IMR-90 (cell line): ENCODE measurements at places on chromosomes 1 and 21. TPM values are rescaled to one million over a fixed set of nuclear protein-coding genes. Genes with fewer than 3 reads are reported as not detected.

- peaks cover 32% of the 10 kb centered on the region for H3K4me1 ChIP-seq
- no peak overlapping the region for H3K4me3 ChIP-seq
- no peak for DNase-seq
- H3K36me3 ChIP-seq = peaks cover 10% of the 10 kb centered on the region; the same call in 1 of the 2 replicates
- H3K27ac ChIP-seq = no peak overlapping the region
- H3K27me3 ChIP-seq = no peaks in the 10 kb centered on the region
Observed at GRCh38 chr1:33165209-33165608, 16.6 kb downstream of the TRIM62 start.

The OR2L13 gene
- not detected in 2 replicates for total RNA-seq

GRCh38 chr1:56060906-56061305 is 518.5 kb downstream of the PLPP3 start:
- no peaks in the 10 kb centered on the region for H3K27me3 ChIP-seq
- no peaks in the 10 kb centered on the region for H3K36me3 ChIP-seq
- H3K4me1 ChIP-seq = peaks cover 7% of the 10 kb centered on the region
- peak overlapping the region; percentile 57; the same call in 1 of the 2 replicates for H3K27ac ChIP-seq

GRCh38 chr1:213414911-213415310 is 363.9 kb downstream of the RPS6KC1 start:
- no peaks in the 10 kb centered on the region for H3K4me1 ChIP-seq
- H3K4me3 ChIP-seq = no peak overlapping the region
- no peaks in the 10 kb centered on the region for H3K27me3 ChIP-seq
- no peak for DNase-seq
- no peaks in the 10 kb centered on the region for H3K36me3 ChIP-seq
- no peak overlapping the region for H3K27ac ChIP-seq

DNA sequence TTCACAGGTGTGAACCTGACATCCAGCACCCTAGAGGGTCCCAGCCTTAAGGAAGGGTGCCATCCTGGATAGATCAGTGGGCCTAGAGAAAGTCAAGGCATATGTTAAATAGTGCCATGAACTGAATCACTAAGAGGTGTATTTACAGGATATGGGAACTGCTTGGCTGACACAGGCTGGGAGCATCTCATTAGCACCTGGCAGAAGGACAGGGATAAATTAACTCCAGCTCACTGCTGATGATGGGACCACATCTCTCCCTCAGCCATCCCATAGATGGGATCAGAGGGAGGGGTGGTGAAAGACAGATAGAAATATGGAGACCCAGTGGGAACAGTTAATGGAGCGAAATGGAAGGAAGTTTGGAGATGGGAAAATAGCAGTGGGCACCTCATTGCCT is 122.0 kb downstream of the IGSF21 start:
- H3K27me3 ChIP-seq = no peaks in the 10 kb centered on the region
- H3K4me1 ChIP-seq = no peaks in the 10 kb centered on the region
- no peak for DNase-seq
- no peaks in the 10 kb centered on the region for H3K36me3 ChIP-seq
- H3K4me3 ChIP-seq = no peak overlapping the region
- H3K27ac ChIP-seq = no peak overlapping the region

DNA sequence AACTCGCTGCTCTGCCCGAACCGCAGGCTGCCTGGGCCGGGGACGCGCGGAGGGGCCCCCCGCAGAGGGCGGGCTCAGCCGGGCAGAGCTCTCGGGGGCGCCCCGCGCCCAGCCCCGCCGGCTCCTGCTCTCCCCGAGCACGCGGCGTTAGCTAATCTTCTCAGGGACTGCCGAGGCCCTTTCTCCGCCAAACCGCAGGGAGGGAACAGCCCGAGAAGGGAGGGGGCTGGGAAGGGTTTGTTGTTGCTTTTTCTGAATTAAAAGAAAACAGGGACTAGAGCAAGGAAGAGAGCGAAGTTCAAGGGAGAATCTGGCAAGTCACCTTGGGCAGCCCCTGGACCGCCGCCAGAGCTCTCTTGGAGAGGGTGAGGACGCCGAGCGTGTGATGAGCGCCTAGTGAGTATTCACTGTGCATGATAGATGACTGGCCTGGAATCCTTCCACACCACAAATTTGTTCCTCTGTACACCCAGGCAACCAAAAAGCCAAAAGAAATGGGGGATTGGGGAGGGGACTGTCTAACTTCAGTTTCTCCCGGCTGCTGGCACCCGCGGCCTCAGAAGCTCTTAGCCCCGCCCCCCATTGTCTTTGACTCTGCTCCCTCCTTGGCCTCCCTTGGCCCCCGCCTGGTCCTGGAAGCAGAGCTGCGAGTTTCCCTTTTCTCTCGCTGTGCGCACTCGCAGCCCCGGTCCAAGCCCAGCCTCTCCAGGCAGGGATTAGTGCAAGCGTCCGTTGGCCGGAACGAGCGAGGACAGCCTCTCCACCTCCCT is 19.7 kb upstream of the LMX1A start:
- H3K27me3 ChIP-seq = peaks cover 18% of the 10 kb centered on the region
- no peaks in the 10 kb centered on the region for H3K36me3 ChIP-seq
- H3K27ac ChIP-seq = no peak overlapping the region
- no peaks in the 10 kb centered on the region for H3K4me1 ChIP-seq
- DNase-seq = peak; percentile 20

The HTR1D gene
- under 0.01 and 0.18 TPM in 2 replicates for total RNA-seq

- H3K4me1 ChIP-seq = no peaks in the 10 kb centered on the region
- no peaks in the 10 kb centered on the region for H3K36me3 ChIP-seq
- H3K4me3 ChIP-seq = no peak overlapping the region
Observed at GRCh38 chr1:79295967-79296366, 289.4 kb upstream of the ADGRL4 start.

DNA sequence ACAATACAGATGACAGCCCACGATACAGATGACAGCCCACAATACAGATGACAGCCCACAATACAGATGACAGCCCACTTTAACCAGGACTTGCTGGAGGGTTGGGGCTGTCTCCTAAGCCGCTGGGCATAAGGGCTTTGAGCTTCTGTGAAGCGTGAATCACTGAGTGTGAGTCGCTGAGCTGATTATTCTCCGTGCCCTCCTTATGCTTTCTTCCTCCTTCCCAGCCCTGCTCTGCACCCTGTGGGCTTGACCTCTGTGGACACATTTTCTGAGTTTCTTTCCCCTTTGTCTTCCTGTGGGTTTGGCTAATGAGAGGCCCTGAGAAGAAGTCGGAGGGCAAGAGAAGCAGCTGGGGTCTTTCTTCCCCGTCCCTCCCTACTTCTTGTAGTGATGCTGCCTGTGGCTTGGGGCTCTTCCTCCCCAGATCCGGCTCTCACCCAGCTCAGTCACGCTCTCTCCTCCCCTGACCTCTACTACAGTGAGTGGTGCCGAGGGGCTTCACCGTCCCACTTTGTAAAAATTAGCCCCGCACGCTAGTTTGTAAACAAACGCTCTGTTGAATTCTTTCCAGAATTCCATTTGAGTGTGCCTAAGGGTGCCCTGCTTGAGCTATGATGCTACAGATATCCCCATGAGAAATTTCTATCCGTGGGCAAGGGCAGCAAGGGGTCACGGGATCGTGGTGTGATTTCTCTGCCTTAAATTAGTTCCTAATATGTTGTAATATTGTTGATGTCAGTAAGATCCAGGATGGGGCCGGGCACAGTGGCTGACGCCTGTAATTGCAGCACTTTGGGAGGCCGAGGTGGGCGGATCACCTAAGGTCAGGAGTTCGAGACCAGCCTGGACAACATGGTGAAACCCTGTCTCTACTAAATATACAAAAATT is 46.4 kb upstream of the SOD1 start:
- H3K27me3 ChIP-seq = peaks cover 7% of the 10 kb centered on the region; the same call in 1 of the 2 replicates
- no peaks in the 10 kb centered on the region for H3K36me3 ChIP-seq
- H3K4me3 ChIP-seq = no peak overlapping the region
- peak; percentile 15 for DNase-seq

The LCE3E gene
- not detected in 2 replicates for total RNA-seq

GRCh38 chr1:76892675-76893074 is 25.4 kb downstream of the ST6GALNAC5 start:
- H3K4me1 ChIP-seq = no peaks in the 10 kb centered on the region
- no peak overlapping the region for H3K27ac ChIP-seq
- H3K36me3 ChIP-seq = no peaks in the 10 kb centered on the region

The DMRTA2 gene
- not detected in 2 replicates for total RNA-seq

DNA sequence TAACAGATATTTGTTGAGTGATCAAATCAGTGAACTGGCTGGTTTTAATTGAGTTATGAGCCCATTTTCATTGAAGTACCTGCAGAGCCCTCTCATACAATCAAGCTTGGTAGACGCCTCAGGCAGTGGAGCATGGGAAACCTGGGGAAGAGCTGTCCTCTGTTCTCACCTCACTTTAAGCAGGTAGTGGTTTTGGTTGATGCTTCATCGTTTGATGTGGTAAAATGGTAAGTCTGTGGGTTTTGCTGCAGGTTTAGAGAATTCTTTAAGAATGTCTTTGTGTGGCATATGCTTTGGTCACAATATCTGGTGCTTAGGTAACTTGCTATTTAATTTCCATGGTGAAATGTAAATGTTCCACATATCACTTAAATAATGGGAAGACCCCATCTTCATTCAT is 10.0 kb downstream of the LAMC1 start:
- no peaks in the 10 kb centered on the region for H3K27me3 ChIP-seq
- H3K4me3 ChIP-seq = no peak overlapping the region
- peaks cover 10% of the 10 kb centered on the region for H3K36me3 ChIP-seq
- H3K4me1 ChIP-seq = peaks cover 14% of the 10 kb centered on the region
- H3K27ac ChIP-seq = no peak overlapping the region

DNA sequence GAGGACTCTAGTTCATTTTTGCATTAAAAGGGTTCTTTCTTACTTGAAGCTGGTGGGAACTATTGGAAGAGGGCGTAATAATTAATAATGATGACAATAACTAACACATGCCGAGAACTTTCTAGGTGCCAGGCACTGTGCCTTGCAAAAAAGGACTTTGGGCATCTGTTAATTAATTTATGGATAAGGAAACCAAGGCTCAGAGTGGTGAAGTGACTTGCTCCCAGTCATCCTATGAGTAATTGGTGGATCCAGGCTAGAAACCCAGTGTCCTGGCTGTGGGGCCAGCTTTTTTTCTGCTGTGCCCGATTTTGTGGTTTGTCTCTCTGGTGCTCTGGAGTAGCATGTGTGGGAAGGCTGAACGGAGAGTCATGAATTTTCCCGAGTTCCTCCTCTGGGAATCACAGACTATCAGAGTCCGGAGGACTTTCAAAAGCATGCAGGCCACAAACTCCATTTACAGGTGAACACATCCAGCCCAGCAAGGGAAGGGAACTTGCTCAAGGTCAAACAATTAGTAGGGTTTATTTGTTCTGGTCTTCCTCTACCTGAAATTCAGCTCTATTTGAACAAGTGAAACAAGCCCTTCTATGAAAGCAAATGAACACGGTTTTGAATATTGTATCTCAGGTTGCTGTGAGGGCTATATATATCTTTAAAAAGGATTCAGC is 23.4 kb downstream of the ROR1 start:
- H3K4me1 ChIP-seq = peaks cover 11% of the 10 kb centered on the region
- no peak overlapping the region for H3K27ac ChIP-seq
- H3K27me3 ChIP-seq = no peaks in the 10 kb centered on the region
- H3K36me3 ChIP-seq = no peaks in the 10 kb centered on the region
